SW480 (cell line): ENCODE measurements at places on chromosomes 6 and 20.

GRCh38 chr6:133854364-133855275 lies 34.3 kb upstream of the TCF21 start:
- peak; percentile 21 for DNase-seq

- peak; percentile 96 for DNase-seq
Observed at GRCh38 chr20:47843886-47844567, 58.7 kb upstream of the SULF2 start.

- no peak for DNase-seq
Observed at GRCh38 chr6:75428204-75428603, 65.4 kb downstream of the FILIP1 start.

DNA sequence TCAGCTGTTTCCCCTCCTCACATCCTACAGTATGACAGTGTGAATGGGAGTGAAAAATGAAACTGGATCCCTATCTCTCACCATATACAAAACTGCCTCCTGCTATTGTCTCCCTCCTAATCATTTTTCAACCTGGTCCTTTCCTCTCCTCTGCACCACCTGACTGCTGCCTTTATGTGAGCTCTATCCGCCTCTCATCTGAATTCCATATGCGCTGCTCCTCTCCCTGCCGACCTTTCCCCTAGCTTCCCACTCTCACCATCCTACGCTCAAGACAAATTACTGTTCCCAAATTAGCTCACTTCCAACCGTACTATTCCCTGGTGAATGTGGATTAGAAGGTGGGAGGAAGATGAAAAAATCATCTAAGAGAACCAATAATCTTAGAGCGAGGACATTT lies 148.4 kb upstream of the FBXL4 start:
- DNase-seq, result no peak

DNA sequence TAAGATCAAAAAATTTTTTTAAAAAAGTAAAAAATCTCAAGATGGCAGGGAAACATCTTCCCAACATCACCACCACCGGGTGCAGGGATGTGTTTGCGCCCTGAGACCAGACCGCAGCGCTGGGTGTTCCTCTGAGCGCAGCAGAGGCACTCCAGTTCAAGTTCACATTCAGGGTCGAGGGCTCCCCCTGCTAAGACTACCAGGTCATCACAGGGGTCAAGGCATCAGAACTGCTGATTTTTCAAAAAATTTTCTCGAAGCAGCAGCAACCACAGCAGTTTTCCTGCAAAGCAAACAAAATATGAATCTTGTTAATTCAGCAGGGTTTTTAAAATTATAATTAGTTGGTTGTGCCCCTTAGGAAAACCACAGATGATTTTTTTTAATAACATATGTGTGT lies 83.1 kb downstream of the MYLK4 start:
- no peak for DNase-seq

- DNase-seq, result no peak
Observed at GRCh38 chr6:21257125-21257524, 336.4 kb upstream of the SOX4 start.

- DNase-seq, result no peak
Observed at GRCh38 chr20:19304886-19305415, 92.5 kb downstream of the SLC24A3 start.

GRCh38 chr6:134457941-134458340 lies 140.0 kb upstream of the SGK1 start:
- no peak for DNase-seq

DNA sequence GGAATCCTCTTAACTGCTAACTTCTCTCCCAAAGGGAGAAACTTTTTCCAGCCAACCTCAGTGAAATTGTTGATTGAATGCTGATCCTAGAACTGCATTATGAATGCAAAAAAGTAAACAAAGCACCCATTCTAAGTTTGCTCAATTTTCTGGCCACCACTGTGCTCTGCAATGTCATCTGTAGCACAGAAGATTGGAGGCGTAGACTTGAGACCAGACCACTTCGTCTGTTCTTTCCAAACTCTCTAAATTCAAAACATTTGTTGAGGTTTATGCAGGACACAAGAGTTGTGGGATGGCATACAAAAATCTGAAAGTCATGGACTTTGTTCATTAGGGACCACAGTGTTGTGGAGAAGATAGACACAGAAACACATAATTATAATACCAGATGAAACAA lies 11.1 kb upstream of the TSPYL1 start:
- no peak for DNase-seq

DNA sequence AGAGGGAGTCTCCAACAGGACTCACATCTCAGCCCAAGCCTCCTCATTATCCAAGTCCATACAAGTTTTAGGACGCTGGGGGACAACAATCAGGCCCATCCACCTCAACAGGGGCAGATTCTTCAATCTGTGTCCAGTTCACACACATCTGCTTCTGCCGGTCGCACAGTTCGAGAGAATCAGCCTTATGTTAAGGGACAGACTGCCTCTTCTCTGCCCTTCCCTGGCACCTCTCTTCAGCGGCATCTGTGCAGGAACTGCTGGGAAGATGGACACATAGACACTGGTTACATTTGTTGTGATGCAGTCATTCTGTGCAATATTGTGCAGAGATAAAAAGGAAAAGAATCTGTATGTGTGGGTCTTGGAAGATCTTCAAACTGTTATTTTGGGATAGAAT lies 21.0 kb downstream of the ULBP1 start:
- DNase-seq, result no peak

DNA sequence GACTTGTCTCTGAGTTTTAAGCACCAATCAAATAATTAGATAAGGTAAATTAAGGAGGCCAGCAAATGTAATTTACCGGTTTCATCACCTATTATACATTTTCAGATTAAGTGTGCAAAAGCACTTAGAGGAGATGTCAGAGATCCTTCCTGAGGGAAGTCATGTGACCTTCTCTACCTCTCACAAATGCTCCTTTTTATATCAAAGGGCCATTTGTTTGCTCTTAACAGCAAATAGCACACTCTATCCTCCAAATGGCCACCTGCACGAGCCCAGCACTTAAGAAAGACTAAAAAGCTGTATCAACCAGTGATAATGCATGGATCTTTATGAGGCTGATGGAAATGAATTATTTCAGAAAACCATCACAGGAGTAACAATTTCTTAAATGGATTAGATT lies 149.4 kb downstream of the ELOVL4 start:
- no peak for DNase-seq

DNA sequence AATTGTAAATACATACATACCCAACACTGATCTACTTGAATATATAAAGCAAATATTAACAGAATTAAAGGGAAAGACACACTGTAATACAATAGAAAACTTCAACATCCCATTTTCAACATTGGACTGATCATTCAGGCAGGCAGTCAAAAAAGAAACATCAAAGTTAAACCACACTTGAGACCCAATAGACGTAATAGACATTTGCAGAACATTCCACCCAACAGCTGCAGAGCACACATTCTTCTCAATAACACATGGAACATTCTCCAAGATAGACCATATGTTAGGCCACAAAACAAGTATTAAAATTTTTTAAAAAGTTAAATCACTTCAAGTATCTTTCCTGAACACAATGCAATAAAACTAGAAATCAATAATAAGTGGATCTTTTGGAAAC lies 698.2 kb downstream of the COL12A1 start:
- no peak for DNase-seq

DNA sequence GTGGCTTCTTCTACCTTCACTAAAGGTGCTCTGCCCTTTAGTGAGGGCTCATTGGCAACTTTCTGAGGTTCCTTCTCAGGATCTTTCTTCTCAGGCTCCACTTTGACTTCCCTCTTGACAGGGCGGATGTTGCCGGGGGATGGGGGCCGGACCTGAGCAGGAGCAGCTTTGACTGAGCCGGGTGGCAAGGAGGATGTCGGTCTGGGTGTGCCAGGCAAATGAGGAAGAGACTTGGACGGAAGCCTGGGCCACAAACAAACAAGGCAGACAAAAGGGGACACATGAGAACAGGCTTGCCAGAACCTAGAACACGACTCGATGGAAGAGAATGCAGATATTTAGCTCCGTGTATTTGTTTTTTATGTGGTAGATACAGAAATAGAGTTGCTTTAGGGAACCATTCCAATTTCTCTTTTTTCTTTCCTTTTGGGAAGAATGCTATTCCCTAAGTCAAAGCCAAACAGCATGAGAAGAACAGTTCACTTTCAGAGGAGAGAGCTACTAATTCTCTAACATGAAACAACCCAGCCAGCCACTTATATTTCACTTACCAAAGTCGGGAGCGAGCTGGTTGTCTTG lies 76.2 kb upstream of the BCLAF1 start:
- no peak for DNase-seq

GRCh38 chr6:43665376-43665775 lies 20.5 kb downstream of the RSPH9 start:
- peak; percentile 60 for DNase-seq

- no peak for DNase-seq
Observed at GRCh38 chr6:116695401-116695800, 14.4 kb downstream of the KPNA5 start.

DNA sequence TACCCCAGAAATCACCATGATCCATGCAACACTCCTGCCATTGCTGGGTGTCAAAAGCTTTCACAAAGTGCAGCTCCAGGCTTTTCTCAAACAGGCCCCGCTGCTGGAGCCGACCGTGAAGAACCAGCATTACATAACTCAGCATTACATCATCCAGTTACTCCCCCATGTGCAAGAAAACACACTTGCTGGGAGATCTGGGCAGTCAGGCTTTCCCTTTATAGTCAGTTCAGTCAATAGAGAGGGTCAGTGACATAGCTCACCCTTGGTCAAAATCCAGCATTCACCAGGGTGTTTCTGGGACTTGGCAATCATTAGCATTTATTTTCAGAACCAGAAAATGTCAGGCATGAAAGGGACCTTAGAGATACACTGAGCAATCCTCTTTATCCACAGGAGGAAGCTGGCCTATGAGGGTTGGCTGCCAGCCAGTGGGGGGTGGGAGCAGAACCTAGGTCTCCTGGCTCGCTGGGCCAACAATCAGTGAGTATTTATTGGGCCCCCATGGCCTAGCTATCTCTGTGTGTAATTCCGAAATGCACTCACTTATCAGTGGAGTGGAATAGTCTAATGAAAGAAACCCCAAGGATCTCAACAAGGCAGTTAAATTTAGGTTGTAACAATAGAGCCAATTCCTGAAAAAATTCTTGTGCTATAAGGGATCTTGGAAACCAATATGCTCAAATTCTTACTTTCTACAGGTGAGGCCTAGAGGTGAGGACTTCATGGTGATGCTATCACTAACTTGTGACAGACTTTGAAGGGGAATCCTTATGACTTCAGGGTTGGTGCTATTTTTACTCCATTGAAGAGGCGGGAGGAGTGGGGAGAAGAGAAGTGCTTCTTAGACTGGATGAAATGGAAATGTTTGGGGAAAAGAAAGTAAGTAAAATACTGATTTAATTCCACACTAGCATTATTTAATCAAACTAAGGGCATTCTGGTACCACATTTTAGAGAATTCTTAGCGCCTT lies 54.6 kb downstream of the LYRM4 start:
- DNase-seq, result no peak

DNA sequence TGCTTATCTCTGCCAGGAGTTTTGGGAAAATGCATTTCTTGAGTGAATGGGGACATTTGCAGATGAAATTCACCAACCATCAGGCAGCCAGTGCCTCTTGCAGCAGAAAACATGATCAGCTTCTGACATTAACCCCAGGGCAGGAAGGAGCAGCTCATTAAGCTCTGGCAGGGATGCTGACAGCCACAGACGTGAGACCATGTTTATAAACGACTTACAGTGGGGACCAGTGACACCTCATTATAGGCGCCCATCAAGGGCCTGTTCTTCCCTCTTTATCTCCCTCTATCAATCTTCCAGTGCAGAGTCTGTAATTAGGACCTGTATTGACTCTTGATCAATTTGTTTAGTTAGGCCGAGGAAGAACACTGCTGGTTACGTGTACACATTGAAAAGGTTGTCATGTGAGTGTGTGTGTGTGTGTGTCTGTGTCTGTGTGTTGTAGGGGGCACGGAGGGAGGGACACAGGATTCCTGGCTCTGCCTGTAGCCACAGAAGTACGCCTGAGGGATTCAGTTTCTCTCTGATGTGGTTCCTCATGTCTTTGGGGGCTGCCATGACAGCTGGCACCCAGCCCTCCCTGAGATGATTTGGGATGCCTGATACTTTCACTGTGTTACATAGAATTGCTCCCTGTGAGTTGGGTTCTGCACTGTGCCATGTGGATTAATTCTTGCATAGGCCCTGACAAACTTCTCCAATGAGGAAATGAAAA lies 428.4 kb upstream of the CHD6 start:
- DNase-seq, result no peak

- no peak for DNase-seq
Observed at GRCh38 chr6:30399390-30400058, 54.6 kb downstream of the RPP21 start.

- no peak for DNase-seq
Observed at GRCh38 chr6:42120895-42121865, 21.2 kb downstream of the C6orf132 start.

GRCh38 chr20:61749406-61750075 lies 316.1 kb downstream of the TAF4 start:
- DNase-seq, result no peak

- DNase-seq, result no peak
Observed at GRCh38 chr20:15318682-15319081, 981.3 kb upstream of the FLRT3 start.

- no peak for DNase-seq
Observed at GRCh38 chr20:11379257-11380011, 538.3 kb upstream of the BTBD3 start.
